ENCODE measurements at places on chromosomes 6 and 20. TPM values are rescaled to one million over a fixed set of nuclear protein-coding genes. Genes with fewer than 3 reads are reported as not detected.

GRCh38 chr6:123380257-123380656 lies 256.5 kb downstream of the TRDN start:
- DNase-seq = no peak

DNA sequence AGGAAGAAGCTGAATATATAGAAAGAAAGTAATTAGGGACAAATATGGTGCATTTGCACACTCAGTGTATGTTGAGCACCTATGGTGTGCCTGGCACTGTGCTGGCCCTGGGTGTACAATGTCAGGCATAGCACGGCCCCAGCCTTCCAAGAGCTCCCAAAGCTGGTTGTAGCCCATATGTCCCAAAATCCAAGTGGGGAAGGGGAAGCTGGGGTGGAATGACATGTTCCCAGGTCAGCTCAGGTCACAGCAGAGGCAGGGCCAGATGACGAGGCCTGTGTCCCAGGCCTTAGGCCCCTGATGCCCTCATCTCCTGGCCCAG lies 170.0 kb downstream of the VEGFA start:
- no peak for DNase-seq

- DNase-seq = no peak
These were observed 189.6 kb downstream of the ADAT2 start for GRCh38 chr6:143260857-143261256.

- no peak for DNase-seq
These were observed 18.0 kb downstream of the ELOVL2 start for GRCh38 chr6:11025921-11026635.

DNA sequence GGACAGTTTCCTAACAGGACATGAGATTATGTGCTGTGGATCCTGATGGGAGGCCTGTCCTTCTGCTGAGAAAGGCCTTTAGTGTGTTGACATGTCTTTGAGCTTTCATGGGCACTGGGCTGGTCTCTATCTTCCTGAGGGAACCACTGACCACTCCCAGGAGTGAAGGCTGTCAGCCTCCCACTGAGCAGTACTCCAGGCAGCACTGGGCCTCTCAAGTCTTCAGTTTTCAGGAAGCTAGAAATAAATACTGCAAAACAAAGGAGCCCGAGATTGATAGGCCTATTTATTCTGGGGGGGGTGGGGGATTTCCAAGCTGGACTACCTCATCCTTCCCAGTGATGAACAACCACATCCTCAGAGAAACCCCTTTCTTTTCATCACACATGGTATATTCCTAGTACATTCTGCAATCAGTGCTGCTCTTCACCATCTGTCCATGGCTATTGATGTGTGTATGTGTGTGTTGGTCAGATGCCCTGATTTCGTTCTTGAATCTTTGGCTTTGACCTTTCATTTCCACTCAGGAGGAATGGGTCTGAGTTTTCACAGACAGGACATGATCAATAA lies 180.9 kb upstream of the SPTLC3 start:
- DNase-seq = no peak

DNA sequence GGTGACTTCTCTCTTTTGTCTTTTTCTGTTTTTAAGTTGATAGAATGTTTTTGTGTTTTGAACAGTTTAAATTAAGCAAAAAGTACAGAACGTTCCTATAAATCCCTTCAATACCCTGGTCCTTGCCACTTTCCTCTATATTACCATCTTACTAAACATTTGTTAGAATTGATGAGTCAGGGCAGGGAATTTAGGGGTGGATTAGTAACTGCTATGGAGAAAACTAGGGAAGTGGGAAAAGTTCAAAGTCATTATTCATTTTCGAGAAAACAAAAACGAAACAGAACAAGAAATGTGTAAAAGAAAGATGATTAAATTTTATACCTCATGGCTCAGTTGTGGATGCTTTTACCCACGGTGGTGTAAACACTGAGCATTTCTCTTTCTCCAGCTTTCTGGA lies 240.4 kb upstream of the SULF2 start:
- DNase-seq = no peak

DNA sequence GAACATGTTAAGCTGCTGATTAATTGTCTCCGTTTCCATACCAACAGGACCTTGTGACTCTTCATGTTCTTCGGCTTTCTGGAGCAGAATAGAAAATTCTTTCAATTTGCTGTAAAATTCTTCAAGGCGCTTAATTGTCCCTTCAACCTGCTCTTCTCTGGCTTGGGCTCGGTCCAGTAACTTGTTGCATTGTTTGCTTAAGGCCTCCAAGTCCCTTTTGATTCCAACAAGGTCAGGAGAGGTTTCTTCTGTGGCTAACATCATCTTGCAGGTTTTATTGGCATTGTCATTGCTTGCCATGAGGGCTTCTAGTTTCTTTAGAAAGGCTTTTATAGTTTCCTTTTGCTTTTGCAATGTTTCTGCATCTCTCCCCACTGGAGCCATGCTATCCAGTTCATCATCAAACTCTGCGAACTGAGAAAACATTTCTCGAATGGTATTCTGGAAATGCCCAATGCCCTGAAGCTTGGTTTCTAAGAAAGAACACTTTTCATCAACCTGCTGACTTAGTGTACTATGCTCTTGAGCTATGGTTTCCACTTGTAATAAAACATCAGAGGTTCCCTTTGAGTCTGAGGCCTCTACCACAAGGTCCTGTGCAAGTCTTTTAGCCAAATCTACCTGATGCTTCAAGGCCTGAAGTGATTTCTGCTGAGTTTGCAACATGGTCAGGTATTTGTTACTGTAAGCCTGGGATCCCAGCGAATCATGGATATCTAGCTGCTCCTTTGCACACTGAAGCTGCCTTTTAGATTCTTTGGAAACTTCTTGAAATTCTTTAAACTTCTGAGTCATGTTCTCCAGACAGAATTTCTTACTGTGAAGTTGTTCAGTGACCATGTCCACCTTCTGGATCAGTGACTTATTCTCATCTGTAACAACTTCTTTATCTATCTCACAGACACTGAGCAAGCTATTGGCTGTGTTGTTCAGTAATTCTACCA lies 90.2 kb downstream of the DST start:
- no peak for DNase-seq

DNA sequence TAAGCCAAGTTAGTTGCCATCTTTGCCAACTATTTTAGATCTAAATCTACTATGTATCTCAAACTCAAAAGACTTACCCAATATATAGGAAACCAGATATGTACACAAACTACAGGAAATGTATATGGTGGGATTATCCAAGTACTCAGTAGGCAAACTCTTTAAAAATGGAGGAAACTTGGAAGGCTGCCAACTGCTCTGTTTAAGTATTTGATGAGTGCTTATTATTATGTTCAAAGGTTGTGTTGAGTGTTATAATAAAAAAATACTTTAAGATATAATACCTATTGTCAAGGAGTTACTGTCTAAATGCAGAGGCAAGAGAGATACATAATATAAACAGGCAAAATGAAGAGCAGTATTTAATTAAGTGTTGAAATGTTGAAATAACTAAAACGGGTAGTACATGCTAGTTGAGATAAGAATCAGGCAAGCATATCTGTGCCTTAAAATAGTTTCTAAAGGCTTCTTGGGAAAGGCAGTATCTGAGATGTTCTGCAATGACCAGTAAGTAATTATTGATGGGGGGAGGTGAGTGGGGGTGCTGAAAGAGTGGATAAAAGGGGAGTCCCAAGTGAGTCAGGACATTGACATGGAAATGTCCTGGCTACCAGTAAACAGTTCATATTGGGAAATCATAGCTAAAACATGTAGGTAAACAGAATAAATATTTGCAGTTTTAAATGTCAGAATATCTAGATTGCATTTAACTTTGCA lies 6.5 kb upstream of the DST start:
- no peak for DNase-seq

DNA sequence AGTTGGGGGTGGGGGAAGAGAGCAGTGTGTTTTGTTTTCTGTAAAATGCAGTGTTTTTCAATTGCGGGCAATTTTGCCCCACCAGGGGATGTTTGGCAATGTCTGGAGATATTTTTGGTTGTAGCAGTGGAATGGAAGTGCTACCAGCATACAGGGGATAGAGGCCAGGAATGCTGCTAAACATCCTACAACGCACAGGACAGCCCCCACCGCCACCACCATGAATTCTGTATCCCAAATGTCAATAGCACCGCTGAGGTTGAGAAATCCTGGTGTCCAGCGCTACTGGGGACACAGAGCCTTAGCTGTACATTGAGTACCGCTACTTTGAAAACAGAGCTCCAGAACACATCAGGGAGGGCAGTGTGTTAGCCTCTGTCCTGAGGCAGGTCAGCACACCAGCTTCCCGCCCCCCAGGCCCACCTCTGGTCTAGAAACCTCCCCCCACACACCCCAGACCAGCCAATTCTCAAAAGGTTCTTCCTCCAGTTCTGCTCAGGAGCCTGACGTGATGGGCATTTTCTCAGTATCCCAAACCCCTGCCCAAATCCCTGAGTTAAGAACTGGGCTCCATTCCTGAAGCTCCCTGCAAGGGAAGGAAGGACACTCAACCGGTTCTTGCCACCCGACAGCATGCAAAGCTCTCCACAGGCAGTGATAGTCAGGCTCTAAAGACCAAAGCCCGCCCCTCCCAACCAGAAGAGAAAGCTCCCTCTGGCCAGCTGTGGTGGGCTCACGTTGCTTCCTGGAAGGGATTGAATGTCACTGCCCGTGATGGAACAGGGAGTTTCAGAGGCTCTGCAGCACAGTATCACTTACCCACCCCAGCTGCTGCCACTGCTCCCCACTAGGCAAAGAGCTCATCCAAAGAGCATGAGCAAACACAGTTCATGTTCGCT lies 321.5 kb upstream of the JARID2 start:
- no peak for DNase-seq

RSPH9 gene
- total RNA-seq = 0.09 TPM

LTA gene
- total RNA-seq = 266 TPM

BPIFA1 gene
- not detected for total RNA-seq

FILIP1 gene
- not detected for total RNA-seq

GDAP1L1 gene
- total RNA-seq = not detected

ISM1 gene
- total RNA-seq = 0.31 TPM

PRDM13 gene
- not detected for total RNA-seq
